Activated naive CD4-positive, alpha-beta T cell (primary cell): ENCODE measurements at places on chromosomes 7 and 10.

- DNase-seq = no peak
Observed at GRCh38 chr7:13945670-13946069, 43.8 kb downstream of the ETV1 start.

- DNase-seq = no peak
Observed at GRCh38 chr10:75008952-75009351, 102.5 kb upstream of the SAMD8 start.

DNA sequence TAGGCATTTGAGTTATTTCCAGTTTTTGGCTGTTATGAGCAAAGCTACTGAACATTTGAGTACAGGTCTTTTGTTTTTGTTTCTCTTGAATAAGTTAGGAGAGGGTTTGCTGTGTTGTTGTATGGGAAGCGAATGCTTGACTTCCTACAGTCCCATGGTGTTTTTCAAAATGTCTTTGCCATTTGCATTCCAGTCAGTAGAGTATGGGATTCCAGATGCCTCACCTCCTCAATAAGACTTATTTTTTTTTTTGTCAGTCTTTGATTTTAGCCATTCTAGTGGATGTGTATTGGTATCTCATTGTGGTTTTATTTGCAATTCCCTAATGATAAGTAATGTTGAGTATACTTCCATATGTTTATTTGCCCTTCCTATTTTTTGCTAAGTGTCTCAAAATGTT lies 19.4 kb downstream of the CDK13 start:
- no peak for DNase-seq

GRCh38 chr10:124053971-124054370 lies 39.4 kb downstream of the CHST15 start:
- DNase-seq = no peak
